Activated CD4-positive, alpha-beta memory T cell treated with anti-CD3 and anti-CD28 coated beads for 36 hours (primary cell): ENCODE measurements at places on chromosomes 11 and 22. TPM values are rescaled to one million over a fixed set of nuclear protein-coding genes. Genes with fewer than 3 reads are reported as not detected.

Gene C11orf87
- not detected for total RNA-seq

Gene MS4A4E
- total RNA-seq = not detected

Gene ARL2
- total RNA-seq = 109 TPM

Gene HBG1
- not detected for total RNA-seq

Gene CRYBA4
- 0.36 TPM for total RNA-seq

Gene THYN1
- total RNA-seq = 74.0 TPM
